Stimulated activated CD4-positive, alpha-beta T cell treated with anti-CD3 and anti-CD28 coated beads, Interleukin-15, amount 100 ng/mL, for 1 hour (primary cell): ENCODE measurements at places on chromosomes 1 and 21.

DNA sequence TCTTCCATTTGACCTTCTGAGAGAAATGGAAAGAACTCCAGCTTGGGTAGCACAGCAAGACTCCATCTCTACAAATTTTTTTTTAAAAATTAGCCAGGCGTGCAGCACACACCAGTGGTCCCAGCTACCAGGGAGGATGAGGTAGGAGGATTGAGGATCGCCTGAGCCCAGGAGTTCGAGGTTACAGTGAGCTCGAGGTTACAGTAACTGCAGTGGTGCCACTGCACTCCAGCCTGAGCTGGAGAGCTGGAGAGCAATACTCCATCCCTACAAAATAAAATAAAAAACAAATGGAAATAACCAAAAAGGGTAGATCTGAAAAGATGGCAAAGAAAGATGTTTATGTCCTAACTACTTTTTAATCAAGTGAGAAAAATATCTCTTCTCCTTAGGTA lies 14.5 kb downstream of the POGZ start:
- no peak for DNase-seq

GRCh38 chr21:14356746-14357145 lies 26.2 kb downstream of the HSPA13 start:
- no peak for DNase-seq

DNA sequence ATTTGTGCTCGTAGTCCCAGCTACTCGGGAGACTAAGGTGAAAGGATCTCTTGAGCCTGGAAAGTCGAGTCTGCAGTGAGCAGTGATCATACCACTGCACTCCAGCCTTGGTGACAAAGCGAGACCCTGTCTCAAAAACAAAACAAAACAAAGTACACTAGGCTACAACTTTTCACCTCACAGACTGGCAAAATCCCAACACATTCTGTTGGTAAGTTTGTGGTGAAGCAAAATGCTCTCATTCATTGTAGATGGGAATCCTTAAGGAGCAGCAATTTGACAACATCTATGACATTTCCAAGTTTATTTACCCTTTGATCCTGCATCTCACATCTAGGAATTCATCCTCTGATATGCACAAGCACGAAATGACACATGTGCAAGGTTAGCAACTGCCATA lies 20.2 kb upstream of the SLC1A7 start:
- no peak for DNase-seq

DNA sequence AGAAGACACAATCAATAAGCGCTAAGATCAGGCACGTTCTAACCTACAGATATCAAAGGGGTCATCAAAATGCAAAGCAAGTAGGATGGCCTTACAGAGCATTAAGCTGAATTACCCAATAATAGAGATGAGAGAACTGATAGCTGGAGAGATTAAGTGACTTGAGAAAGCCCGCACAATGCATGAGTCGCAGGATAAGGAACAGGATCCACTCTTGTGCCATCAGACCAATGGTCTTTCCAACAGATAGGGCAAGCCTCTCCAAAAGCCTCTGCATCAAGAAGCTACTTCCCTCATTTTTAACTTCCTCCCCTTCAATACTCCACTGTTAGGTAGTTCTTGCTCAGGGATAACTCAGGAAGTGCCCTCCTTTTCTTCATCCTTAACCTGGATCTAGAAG lies 2.6 kb downstream of the CHML start:
- DNase-seq = no peak

- DNase-seq = no peak
Measured at GRCh38 chr1:164650531-164650930, 91.5 kb downstream of the PBX1 start.

DNA sequence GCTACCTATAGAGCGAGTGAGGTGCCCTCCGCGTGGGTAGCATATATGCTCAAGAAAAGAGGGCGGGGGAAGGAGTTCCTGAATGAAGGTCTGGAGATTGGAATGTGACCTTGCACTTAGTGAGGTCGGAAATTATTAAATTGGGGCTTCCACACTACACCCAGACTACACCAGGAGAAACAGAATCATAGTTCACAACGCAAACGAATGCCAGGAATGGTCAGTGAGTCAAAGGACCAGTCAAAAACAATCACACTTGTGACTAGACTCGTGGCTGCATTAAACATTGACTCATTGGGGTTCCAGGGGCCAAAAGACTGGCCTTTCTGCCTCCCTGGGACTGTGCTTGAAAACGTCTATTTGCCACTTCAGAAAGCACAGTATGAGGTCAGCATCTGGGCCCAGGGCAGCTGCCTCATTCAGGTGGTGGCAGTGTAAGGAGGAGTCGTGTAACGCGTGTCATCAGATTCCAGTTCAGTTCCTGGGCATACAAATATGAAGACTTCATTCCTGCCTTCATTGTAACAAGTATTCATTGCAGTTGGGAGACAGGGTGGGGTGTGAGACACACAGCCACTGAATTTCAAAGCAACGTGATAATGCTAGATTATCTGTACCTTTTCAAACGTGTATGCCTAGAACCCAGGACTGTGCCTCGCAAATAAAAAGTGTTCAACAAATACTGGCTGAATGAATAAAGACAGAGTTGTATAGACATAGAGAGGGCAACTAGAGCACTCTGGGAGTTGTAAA lies at the start of gene YOD1:
Gene YOD1 (minus strand): TSS at position 18 of the 753 bp plus-strand sequence. CDS start 178 bp downstream, outside the sequence.
- no peak for DNase-seq

DNA sequence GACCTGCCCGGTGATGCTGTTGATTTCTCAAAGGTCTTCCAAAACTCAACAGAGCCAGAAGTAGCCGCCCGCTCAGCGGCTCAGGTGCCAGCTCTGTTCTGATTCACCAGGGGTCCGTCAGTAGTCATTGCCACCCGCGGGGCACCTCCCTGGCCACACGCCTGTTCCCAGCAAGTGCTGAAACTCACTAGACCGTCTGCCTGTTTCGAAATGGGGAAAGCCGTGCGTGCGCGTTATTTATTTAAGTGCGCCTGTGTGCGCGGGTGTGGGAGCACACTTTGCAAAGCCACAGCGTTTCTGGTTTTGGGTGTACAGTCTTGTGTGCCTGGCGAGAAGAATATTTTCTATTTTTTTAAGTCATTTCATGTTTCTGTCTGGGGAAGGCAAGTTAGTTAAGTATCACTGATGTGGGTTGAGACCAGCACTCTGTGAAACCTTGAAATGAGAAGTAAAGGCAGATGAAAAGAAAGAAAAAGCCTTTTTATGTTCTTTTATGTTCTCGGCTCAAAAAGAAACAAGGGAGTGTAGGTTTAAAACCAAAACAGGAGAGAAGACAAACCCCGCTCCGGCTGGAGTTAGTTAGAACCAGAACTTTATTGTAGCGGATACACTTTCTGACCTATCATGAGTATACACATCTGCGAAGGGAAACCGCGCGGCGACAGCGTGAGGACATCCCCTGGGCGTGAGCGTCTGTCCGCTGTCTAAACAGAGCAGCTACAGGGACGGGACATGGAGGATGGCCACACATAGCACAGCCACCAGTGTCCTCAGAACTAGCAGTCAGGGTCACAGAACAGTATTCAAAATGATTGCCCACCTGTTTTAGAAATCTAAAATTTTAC lies 77.1 kb downstream of the PIK3CD start:
- DNase-seq = peak; percentile 50
